ENCODE measurements at places on chromosomes 5 and 9. TPM values are rescaled to one million over a fixed set of nuclear protein-coding genes. Genes with fewer than 3 reads are reported as not detected.

DNA sequence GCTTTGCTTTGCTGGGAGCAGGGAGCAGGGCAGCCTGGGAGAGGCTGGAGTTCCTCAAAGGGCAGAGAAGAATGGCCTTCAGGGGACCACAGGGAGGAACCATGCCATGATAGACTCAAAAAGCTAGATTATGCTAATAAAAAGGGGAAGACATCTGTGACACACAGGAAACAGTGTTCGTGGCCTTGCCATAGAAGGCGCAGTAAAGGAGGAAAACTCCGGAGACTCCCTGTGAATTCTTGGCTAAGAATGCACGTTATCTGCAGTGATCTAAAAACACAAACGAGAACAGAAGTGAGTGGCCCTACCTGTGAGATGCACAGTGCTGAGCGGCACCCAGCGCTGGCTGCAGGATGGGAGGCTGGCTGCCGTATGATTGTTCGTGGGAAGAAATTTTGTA lies 15.9 kb upstream of the LTC4S start:
- no peak for DNase-seq

GRCh38 chr9:137634016-137634415 lies 15.2 kb downstream of the EHMT1 start:
- DNase-seq, result no peak

Gene PRDM9
- polyA plus RNA-seq, result 6.8 TPM

Gene CDX1
- polyA plus RNA-seq, result 3.4 TPM

DNA sequence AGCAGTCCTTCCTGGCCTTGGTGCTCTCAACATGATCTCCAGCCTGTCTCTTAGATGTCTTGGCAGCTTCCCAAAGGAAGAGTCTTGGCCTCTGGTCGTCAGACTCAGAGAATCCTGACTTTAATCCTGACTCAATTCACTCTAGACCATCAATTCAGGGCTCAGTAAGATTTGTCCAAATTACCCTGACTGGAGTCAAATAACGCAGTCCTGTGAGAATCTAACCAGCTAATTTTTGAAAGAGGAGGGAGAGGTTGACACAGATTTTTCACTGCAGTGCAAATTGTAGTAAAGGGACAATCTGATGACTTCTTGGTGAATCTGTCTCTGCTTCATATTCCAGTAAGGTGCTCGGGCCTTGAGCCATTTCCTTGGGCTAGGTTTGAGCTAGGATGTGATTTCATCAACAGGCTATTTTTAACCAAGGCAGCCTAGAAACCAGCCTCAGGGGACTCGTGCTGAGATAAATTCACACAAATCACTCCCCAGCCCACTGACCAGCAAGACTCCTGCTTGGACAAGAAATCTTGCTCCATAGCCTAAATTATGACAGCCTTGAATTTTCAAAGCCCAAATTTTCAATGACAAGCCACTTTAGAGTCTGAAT lies 257.4 kb downstream of the ENC1 start:
- peak; percentile 65 for DNase-seq

DNA sequence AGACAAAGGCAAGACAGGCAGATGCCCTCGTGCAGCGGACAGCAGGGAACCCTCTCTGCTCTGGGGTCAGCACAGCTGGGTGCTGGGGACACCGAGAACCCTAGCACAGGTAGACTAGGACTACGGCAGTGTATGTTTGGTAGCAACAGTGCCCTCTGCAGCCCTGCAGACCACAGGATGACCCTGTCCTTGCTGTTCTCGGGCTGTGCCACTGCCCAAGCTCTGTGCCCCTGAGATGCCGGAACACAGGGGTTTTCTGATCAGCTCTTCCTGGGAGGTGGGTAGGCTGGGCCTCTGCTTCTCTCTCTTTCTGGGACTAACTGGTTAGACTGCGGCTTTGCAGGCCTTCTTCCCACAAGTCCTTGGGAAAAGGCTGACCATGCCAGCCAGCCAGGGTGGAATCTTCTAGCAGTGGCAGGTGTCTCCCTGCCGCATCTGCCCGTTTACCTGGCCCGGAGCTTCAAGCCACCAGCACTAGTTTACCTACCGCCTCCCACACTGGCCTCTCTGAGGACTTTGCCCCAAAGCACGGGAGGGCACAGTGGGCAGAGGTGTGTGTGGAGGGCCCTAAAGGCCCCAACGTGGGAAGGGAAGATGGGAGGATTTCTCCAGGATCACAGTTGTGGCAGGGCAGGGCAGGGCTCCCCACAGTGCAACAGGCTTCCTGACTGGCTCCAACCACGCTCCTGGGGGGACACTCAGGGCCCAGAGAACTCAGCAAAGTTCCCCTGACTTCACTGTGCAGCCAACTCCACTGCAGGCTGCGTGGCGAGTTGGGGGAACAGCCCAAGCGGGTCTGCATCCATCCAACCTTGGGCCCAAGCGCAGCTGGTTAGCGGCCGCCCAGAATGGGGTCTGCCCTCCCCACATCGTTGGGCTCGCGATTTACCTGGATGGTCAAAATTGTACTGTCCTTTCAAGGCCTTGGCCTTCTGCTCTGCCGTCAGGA lies 1.2 kb downstream of the UCK1 start:
- DNase-seq, result no peak

DNA sequence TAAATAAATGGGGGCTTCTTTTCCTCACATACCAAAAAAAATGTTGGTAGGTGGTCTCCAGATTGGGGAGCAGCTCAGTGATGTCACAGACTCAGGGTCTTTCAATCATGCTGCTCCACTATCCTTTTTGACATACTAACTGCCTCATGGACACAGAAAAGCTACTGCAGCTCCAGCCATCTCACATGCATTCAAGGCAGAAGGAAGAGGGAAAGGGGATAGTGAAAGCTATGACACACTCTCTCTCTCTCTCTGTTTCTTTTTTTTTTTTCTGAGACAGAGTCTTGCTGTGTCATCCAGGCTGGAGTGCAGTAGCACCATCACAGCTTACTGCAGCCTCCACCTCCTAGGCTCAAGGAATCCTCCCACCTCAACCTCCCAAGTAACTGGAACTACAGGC lies 7.9 kb upstream of the ADGRD2 start:
- no peak for DNase-seq

DNA sequence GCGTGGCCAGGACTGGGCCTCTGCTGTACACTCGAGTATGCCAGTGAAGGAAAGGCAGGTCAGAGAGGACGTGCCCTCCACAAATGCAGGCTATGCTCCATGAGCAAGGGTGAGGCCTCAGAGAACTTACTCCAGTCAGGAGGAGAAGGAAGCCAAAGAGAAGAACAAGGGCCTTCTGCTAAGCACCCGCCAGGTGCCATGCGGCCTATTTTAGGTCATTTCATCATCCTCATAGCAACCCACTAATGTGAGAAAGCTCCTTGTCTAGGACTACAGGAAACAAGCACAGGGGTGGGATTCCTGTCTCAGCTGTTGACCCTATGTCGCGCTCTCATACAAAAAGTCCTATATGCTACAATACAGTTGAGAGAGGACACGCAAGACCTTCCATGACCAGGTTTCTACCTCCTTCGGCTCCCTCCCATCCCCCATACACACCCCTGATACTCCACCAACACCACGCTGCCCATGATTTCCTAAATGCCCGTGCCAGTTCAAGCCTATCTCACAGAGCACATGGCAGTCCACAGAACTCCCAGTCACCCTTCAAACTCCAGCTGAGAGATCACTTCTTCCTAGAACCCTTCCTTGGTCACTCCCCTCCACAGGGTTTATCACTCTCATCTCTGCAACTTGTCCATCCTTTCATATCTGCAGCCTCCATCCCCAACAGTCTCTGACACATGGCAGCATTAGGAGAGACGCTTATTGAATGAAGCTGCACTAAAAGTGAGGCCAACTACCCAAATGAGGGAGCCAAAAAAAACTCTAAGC lies 26.8 kb downstream of the PSMB7 start:
- no peak for DNase-seq

Gene ERP44
- polyA plus RNA-seq, result 17.8 TPM

Gene ELL2
- 32.1 TPM for polyA plus RNA-seq

Gene TMEM174
- not detected for polyA plus RNA-seq

GRCh38 chr5:154542000-154542399 lies 64.0 kb upstream of the HAND1 start:
- DNase-seq, result no peak

DNA sequence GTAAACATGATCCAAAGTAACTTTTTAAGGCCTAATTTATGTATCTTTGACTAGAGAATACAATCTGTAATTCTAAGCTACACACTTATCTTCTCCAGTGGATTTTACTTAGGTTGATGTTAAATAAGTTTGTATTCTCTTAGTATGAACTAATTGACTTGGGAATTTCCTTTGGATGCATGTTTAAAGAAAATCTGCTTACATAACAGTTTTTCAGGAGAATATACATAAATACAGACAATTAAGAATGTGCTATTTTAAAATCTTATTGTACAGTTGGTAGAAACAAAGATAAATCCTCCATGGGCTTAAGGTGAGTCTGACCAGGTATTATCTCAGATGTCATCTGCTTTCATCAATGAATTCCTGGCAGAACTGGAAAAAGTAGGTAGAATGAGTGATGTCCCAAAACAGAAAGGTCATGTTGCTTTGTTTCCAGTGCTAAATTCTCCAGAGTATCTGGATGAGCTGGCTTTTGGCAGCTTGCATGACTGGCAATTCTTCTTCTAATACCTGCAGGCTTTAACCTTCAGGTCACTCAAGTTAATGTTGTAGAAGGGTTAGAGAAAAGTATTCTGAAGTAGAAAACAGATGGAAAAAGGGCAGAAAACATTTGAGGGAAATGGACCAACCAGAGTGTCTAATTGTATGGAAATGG lies 150.6 kb downstream of the MACIR start:
- DNase-seq, result no peak

- no peak for DNase-seq
Measured at GRCh38 chr5:69000949-69001348, 92.9 kb upstream of the SLC30A5 start.

DNA sequence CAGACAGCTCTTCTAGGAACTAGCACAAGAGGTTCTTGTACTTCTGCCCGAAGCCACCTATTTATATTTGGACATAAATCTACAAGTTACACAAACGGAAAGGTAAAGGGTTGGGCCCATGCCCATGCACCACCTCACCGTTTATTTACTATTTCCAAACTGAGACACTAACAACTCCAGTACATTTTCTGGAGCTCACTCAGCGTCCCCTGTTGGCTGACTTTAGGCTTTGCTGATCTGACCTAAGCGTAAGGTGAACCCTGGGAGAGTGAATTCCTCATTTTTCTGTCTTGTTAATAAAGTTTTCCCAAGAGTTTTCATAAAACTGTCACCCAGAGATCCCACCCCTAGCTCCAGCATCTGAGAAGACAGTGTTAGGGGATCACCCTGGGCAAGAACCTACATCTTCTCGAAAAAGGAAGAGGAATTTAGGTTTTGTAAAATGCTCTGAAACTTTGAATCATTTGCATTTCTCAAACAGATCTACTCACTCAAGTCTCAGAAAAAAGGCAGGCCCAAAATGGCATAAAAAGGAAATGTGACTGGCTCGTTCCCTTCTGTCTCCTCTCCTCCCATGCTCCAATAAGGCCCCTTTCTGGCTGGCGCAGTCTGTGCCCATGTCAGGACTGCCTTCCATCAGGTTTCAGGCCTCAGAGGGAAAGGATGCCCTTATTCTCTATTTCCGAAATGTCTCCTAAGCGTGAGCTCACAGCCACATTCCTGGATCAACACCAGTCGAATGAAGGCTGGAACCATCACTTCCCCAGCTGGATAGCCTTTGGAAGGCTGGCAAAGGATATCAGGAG lies 201.3 kb downstream of the FANCC start:
- no peak for DNase-seq

Measured in testis (tissue), 5 donors.